Gastroesophageal sphincter (tissue), 4 donors: ENCODE measurements at places on chromosomes 6 and 20. TPM values are rescaled to one million over a fixed set of nuclear protein-coding genes. Genes with fewer than 3 reads are reported as not detected.

- ATAC-seq: no peak
Observed at GRCh38 chr6:78607189-78607588, 260.2 kb upstream of the IRAK1BP1 start.

- ATAC-seq: no peak
Observed at GRCh38 chr6:52438926-52439325, 18.8 kb downstream of the EFHC1 start.

- no peak for ATAC-seq
Observed at GRCh38 chr6:136077834-136078576, 172.1 kb downstream of the MTFR2 start.

- no peak for ATAC-seq
Observed at GRCh38 chr6:25173246-25173645, 105.9 kb upstream of the CARMIL1 start.

Gene ZNF341
- total RNA-seq: 2.2 TPM

Gene CABLES2
- 2.7 TPM for total RNA-seq
